ENCODE measurements at places on chromosomes 4 and X.

DNA sequence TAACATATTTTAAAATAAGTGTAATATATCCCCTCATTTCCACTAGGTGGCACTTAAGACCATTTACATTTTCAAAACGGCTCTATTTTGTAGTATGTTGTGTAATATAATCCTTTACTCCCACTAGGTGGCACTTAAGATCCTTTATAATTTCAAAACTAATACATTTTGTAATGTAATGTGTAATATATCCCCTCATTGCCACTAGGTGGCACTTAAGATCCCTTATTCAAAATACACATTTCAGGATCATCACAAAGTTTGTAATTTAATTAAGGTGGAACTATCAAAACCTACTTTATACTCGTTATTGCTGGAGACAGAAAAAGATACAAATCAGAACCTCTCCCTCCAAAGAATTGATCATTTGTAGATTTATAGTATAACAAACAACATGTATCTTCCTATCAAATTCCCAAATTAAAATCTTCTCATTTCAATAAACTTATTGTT lies 132.5 kb downstream of the ARHGAP6 start:
- peak; percentile 16 for DNase-seq

- DNase-seq = no peak
Observed at GRCh38 chr4:26884026-26884425, 23.4 kb downstream of the STIM2 start.

- DNase-seq = no peak
Observed at GRCh38 chrX:115712484-115712883, 151.5 kb downstream of the PLS3 start.

GRCh38 chr4:95984081-95984480 lies 144.2 kb downstream of the PDHA2 start:
- DNase-seq = no peak

DNA sequence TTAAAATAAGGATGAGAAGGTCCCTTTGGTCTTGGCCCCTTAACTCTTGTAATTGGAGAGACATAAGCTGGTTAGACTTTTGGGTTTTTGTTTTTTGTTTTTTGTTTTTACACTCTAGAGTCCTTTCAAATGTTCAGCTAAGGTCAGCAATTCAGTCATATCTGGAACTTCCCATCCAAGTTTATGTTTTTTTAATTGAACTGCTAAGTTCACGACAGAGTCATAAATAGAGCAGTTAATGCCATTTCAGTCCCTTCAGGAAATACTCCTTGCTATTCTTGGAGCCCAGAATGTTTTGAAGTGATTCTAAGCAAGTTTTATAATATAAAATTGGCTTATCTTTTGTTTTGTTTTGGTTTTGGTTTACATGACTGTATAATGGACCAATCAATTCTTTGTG lies 329.4 kb upstream of the PABPC4L start:
- no peak for DNase-seq

Measured in epithelial cell of prostate (primary cell).